Right lung (tissue), 10 donors: ENCODE measurements at places on chromosomes 7 and 10. TPM values are rescaled to one million over a fixed set of nuclear protein-coding genes. Genes with fewer than 3 reads are reported as not detected.

HMX2 gene
- polyA plus RNA-seq = not detected

INPP5A gene
- 27.7 TPM for polyA plus RNA-seq

TMEM176B gene
- polyA plus RNA-seq = 13.4 TPM

DYDC2 gene
- polyA plus RNA-seq = 5.0 TPM

WDR86 gene
- 30.5 TPM for polyA plus RNA-seq

ATRNL1 gene
- 5.6 TPM for polyA plus RNA-seq

MKX gene
- 1.6 TPM for polyA plus RNA-seq

EEPD1 gene
- polyA plus RNA-seq = 18.4 TPM

- no peak for DNase-seq
Observed at GRCh38 chr7:81195033-81195432, 276.2 kb upstream of the SEMA3C start.

GRCh38 chr7:101241015-101241363 lies 3.4 kb upstream of the CLDN15 start:
- no peak for DNase-seq

- no peak for DNase-seq
Observed at GRCh38 chr10:110865809-110866482, 5.8 kb upstream of the PDCD4 start.

GRCh38 chr10:13593535-13593934 lies 6.8 kb downstream of the PRPF18 start:
- no peak for DNase-seq

DNA sequence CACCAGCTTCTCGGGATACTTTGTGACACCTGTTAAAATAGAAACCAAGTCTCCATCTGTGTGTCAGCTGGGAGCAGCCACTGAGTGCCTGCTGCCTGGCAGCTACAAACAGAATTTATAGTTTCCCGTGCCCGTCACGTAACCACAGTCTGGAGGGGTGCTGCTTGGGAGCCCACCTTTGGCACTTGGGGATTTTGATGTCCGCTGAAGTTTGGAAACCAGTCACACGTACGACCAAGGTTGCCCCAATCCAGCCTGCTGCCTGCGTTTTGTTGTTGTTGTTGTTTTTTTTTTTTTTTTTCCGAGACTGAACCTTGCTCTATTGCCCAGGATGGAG lies 1.6 kb downstream of the TRRAP start:
- DNase-seq = no peak

- DNase-seq = no peak
Observed at GRCh38 chr7:77464589-77464988, 48.4 kb upstream of the GSAP start.

DNA sequence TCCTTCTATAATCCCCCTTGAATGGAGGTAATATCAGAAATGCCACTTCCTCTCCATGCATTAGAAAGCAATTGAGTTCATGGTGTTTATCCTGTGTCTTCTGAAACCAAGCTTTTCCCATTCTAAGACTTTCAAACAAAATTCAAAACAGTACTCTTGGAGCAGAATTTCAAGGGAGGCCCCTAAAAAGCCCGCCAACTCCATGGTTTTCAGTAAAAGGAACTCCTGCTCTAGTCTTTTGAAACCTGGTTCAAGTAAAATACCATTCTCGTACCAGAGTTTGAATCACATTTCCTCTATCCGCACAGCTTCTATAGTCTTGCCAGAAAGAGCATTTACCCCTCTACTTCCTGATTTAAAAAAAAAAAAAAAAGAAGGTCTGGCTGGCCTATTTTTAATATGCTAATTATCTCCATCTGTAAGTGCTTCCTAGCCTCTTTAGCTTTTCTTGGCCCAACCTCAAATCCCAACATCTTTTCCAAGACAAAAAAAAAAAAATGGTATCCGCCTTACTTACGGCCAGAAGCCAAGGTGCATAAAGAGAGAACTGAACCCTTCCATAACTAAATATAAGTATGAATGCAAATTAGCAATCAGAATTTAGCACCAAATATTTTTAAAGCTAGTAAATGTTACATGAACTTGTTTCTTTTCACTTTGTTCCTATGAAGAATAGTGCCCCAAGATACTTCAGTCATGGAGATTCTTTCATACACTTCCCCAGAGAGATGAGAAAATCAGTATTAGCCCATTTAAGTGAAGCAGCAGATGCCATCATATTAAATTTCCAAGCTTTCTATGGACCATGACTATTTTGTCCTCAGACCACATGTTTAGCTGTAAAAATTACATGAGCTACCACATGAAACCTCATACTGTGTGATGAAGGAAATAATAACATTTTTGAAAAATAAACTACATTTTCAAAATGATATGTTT lies 199.9 kb upstream of the FAM3C start:
- no peak for DNase-seq

- DNase-seq = no peak
Observed at GRCh38 chr10:77253556-77254064, 384.0 kb downstream of the KCNMA1 start.

DNA sequence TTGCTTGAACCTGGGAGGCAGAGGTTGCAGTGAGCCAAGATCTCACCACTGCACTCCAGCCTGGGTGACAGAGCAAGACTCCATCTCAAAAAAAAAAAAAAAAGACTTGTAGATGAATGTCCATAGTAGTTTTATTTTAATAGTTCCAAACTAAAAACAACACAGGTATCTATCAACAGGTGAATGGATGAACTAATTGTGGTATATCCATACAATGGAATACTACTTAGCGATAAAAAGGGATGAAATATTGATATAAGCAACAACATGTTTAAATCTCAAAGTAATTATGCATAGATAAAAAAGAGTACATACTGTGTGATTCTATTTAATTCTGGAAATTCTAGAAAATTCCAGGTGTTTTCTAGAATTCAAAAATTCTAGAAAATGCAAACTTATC lies 37.5 kb upstream of the MRPS16 start:
- no peak for DNase-seq

- no peak for DNase-seq
Observed at GRCh38 chr10:63132651-63133055, 475 bp upstream of the NRBF2 start.

GRCh38 chr10:113326160-113327111 lies 226.4 kb upstream of the HABP2 start:
- no peak for DNase-seq

DNA sequence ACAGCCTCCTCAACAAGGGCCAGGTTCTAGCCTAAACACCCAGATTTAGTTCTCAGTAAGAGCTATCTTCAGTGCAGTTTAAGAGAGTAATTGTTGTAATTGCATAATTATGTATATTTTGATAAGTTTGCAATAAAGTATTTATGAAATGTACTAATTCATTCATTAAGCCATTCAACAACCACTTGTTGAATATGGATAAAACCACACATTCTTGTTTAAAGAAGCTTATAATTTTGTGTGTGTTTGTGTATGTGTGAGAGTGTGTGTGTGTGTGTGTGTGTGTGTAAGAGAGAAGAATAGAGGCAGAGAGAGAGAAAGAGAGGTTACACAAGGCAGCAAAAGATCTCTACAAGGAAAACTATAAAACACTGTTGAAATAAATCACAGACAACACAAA lies 115.0 kb upstream of the SLC25A13 start:
- DNase-seq = no peak

DNA sequence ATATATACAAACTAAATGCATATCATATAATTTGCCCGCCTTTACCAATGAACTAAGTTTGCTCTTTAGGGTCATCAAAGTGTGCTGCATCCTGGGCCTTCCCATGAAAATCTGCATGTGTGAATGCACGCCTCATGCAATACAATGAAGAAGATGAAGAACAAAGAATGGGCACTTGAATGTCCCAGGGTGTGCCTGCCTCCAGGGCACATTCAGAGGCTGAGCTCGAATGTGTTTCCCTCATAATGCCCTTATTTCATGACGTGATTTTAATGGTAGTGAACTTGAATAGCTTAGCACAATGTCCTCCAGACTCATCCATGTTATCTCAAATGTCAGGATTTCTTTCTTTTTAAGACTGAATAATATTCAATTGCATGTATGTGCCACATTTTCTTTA lies 824.9 kb downstream of the TNS3 start:
- no peak for DNase-seq

DNA sequence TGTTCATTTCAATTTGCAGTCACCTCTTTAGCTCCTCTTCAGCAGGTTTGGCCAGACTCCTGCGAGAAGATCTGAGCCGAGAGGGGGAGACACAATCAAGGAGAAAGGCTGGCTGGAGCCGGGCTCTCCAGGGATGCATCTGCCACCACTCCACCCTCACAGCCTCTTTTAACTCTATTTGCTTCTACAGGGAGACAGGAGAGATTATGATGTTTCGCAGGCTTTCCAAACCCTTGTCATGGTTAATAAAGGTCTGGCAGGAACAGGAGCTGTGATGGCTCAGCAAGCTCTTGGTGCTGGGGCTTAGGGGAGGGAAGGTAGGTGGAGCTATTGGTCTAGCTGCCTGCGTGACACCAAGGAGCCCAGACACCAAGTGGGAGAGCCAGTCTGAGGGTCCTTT lies 448.1 kb upstream of the PODXL start:
- DNase-seq = peak; percentile 13

DNA sequence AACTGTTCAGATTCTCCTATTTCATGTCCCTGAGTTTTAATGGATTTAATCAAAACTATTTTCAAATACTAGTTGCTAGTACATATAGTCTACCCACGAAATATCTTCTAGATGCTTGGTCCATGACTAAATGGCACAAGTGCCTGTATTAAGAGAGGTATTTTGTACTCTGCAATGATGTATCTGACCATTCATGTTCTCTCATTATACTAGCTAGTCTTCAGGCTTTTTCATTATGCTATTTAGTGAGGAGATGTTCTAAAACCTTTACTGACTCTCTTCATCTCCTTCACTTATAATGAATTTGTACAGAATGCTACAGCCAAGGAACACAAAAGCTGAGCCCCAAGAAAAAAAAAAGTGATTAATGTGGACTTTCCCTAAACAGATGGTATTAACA lies 222.5 kb downstream of the AHR start:
- DNase-seq = no peak

- no peak for DNase-seq
Observed at GRCh38 chr7:121138262-121138933, 149.9 kb downstream of the CPED1 start.

DNA sequence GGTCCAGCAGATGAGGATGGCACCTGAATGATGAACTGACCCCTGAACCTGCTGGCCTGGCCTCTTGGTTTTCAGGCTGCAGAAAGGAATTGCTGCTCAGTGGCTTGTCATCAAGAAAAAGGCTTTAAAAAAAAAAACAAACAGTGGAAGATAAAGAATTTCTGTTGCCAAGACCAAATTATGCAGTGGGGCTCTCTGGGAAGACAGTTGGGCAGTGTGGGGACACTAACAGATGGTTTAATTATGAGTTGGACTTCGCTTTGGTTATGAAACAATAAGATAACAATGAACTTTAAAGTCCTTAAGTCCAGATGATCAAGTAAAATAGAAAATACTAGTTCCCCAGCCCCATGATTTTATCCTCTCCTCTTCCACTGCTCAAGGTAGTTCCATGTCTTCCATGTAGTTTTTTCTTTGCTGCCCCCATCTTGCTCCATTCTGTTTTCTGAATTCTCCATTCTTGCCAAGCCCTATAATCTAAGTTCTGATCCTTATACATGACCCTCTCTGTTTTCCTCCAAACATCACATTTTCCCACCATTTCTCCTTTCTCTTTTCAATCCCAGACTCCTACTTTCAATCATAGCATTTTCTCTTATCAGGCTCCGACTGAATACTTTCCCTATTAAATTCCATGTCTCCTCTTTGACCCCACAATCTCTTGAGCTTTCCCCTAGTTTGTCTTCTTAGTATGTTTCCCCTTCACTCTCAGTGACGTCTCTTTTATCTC lies 52.6 kb downstream of the ANK3 start:
- no peak for DNase-seq

DNA sequence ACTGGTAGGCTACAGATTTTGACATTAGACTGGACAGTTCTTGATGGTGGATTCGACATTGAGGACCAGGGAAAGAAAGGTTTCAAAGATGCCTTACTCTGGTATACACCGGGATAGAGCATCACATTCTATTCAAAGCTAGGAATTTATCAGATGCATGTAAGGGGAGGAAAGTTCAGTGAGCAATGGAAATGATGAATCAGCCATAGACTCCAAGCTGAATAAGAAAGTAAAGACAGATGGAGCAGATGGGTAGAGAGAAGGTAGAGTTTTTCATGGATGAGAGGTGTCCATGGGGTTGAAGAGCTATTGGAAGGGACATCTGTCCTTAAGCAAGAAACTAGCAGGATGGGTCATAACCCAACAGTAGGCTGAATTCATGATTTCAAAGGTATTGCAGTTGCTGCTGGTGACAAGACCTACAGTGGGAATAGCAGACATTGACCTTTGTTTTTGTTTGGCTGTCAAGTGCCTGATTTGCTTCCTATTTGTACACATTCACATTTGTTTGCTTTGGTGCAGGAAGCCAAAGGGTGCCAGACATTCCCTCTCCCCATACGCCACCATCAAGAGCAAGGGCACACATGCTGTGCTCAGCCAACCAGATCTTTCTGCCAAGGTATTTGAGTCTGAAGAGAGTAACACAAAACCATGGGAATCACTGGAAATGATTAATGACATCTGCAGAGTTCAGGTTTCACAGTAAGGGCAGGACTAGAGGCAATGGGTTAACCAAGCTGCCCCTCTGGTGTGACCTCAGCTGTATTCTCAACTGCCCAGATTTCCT lies 8.6 kb upstream of the CACUL1 start:
- DNase-seq = no peak
